Activated naive CD4-positive, alpha-beta T cell (primary cell): ENCODE measurements at places on chromosomes 4 and X.
A peak's percentile ranks its signal among the peaks of the same experiment; 100 is the strongest.

GRCh38 chr4:55122235-55122634 lies 3.2 kb downstream of the KDR start:
- DNase-seq: no peak

GRCh38 chrX:599837-600715 lies 30.5 kb upstream of the SHOX start:
- no peak for DNase-seq

- no peak for DNase-seq
Observed at GRCh38 chrX:20973038-20973437, 401.2 kb upstream of the CNKSR2 start.

GRCh38 chr4:2071912-2072867 lies 13.1 kb downstream of the NAT8L start:
- DNase-seq: no peak

DNA sequence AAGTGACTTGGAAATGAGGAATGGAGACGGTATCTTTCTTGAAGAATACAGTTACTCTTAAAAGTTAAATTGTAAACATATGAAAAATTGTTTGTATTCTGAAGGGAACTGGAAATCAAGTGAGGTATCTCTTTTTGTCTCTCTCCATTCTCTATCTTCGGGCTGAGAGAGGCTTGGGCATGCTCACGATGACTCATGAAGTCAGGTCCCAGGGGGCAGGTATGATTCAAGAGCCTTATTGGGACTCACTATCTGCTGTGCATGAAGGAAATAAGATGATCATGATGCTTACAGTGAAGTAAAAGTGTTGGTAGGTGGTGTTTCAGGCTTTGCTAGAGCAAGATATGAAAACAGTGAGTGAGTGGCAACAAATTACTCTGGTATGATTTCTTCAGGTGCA lies 200.4 kb upstream of the PITX2 start:
- DNase-seq: no peak

DNA sequence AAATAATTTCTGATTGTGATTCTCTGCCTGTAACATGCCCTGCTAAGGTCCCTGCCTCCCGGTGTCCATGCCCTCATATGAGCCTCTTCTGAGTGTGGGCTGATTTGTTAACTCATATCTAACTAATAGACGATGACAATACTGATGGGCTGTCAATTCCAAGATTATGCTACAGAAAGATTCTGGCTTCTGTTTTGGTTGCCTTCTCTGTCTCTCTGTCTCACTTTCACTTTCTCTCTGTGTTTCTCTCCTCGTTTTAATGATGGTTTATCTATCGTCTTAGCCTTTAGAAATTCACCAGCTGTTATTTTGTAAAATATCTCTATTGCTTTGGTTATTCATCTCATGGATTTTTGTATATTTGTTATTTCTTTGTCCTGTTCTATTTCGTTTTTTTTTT lies 312.5 kb upstream of the ANXA10 start:
- no peak for DNase-seq

GRCh38 chr4:15515106-15515505 lies 45.4 kb downstream of the CC2D2A start:
- no peak for DNase-seq

GRCh38 chr4:5366421-5366820 lies 315.1 kb downstream of the STK32B start:
- DNase-seq: no peak

- no peak for DNase-seq
Observed at GRCh38 chr4:168917138-168917779, 92.8 kb downstream of the CBR4 start.

DNA sequence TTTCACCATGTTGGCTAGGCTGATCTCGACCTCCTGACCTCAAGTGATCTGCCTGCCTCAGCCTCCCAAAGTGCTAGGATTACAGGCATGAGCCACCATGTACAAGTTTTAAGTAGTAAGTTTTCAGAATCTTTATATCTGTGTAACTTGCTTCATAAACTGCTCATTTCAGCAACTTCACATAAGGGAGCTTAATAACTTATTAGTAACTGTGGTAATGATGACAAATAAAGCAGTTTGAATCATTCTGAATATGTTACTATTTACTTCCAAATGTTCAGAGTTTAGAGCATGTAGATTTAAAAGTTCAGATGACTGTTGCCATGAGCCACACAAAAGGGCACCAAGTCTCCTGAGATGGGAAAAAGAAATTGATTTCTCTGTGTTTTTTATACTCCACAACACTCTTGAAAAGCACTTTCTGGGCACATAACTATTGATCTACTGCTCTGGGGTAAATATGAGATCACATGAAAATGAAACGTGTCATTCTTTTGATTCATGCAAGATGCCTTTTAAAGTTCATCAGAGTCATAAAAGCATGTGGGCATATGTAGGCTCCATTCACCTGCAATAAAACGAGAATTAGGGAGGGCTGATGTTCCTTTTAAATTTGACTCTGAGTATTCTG lies 14.1 kb upstream of the CA5B start:
- no peak for DNase-seq

GRCh38 chr4:159077702-159078495 lies 25.0 kb upstream of the RAPGEF2 start:
- no peak for DNase-seq

DNA sequence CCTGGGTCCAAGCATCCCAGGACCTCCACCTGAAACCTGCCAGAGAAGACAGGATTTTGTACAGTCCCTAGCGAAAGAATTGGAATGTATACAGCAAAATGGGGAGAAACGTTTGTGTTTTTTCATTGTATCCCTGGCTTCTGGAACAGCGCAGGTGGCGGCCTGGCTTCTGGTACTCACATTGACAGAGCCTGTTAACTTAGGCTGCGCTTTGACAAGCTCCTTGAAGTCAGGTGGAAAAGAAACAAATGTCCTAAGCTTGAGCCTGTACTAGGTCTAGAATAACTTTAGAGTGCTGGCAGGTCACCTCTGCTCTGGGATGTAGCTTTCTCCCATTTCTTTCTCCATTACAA lies 343.7 kb upstream of the KLF3 start:
- no peak for DNase-seq

- no peak for DNase-seq
Observed at GRCh38 chr4:16824278-16824806, 74.1 kb downstream of the LDB2 start.

DNA sequence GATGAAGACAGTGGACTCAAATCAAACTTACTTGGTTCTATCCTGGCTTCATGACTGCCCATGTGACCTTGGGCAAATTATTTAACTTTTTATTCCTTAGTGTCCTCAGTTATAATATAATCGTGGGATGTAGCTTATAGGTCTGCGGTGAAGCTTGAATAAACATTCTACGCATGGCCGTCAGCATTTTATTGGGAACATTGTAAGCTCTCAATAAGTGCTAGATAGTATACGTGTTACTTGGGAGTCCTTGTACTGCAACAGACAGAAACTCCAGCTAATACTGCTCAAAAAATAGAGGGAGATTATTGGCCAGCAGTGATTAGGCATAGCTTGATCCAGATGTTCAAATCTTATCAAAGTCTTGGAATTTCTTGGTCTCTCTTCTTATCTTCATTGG lies 104.8 kb downstream of the SYTL5 start:
- no peak for DNase-seq

- DNase-seq: no peak
Observed at GRCh38 chr4:2408401-2408958, 10.0 kb downstream of the ZFYVE28 start.

GRCh38 chr4:159240046-159240445 lies 137.2 kb downstream of the RAPGEF2 start:
- DNase-seq: no peak

GRCh38 chr4:83331956-83332355 lies 2.7 kb downstream of the HPSE start:
- DNase-seq: no peak

DNA sequence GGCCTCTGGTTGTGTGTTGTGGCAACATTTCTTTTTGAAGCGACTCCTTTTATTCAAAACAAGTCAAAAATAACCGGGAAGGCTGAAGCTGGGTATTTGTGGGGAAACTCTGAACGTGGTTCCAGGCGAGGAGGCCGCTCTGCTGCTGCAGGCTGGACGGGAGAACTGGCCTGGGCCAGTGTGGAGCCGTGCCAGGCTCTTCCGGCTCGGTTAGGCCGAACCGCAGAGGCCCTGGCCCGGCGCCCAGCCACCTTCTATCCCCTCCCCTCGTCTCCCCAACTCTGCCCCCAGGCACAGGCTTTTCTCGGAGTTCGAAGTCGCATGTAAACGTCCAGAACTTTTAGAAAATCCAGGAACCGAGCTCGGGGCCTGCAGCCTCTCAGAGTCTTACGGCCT lies 2.4 kb upstream of the BCOR start:
- no peak for DNase-seq

- DNase-seq: no peak
Observed at GRCh38 chr4:94135701-94136100, 72.0 kb upstream of the SMARCAD1 start.

DNA sequence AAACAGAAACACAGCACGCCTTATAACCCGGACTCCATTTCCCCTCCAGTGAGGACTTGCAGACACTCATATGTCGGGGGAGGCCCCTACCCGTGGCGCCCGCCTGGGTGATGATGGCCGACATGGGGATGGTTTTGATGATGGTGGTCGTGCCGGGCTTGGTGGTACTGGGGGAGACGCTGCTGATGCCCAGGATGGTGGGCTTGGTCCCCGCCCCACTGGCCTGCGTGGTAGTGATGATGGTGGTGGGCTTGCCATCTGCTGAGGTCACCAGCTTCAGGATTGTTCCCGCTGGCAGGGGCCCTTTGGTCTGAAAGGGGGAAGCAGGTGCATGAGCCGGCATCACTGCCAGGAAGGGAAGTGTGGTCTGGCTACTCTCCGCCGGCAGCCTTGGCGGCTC lies 12.8 kb upstream of the RENBP start:
- no peak for DNase-seq

- DNase-seq: no peak
Observed at GRCh38 chrX:2677764-2678163, 13.3 kb upstream of the CD99 start.

GRCh38 chrX:20595928-20596575 lies 329.3 kb upstream of the RPS6KA3 start:
- no peak for DNase-seq

DNA sequence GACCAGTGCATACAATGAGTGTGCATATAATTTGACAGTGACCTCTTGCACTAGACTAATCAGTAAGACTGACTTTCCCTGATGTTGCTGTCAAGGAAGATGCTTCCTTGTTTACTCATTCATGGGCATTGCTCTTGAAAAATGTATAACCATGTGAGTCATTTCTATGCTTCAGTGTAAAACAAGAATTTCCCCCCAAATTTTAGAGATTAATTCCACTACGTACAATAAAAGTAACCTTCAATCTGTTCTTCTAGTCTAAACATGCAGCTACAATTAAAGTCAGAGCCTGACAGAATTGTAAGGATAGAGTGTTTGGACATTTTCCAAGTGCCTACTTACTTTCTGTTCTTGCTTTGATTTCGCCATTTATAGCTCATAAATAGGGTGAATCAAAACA lies 935.7 kb downstream of the RAPGEF2 start:
- no peak for DNase-seq

DNA sequence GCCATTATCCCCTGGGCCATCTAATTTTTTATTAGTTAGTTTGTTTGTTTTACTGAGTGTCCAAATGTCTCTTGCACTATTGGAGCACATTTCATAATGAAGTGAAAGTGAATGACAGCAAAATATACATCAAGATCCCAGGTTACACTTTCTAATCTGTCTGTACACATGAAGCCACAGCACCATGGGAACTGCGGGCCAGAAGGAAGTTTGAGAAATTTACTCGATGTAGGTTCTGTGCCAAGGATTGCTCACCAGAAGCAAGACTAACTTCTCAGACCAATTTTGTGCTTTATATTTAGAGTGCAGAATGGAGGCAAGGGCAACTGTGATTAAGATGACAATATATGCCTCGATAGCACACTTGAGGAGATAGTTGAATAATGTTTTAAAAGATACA lies 258.0 kb downstream of the COL25A1 start:
- DNase-seq: no peak

DNA sequence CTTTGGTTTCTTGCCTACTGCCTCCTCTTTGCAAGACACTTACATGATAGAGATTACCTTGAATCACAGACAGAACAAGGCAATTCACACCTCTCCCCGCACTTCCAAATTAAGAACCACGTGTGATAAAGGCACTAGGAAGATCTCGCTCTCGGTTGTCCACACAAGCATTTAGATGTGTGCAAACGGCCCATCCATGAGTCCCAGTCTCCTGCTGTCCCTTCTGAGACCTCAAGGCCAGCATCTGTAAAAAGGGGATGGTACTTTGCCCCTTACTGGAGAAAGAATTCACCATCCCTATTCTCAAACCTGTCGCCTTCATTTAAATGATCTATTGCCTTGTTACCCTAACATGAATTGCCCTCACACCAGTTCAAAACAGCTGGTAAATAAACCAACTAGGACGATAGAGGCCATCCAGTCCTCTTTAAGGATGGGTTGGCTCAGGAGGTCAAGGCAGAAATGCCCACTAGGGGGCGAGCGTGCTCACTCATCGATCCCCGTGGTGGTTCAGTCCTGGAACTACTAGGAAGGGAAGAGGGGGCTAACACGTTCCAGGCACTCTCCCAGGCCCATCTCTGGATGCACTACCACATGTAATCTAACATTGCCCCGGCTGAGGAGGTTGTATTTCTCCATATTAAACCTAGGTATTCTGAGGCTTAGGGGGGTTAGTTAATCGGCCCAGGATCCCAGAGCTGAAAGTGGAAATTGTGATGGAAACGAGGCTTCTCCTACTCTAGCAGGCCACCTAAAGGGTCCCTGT lies 95.8 kb downstream of the DHX15 start:
- peak; percentile 22 for DNase-seq

DNA sequence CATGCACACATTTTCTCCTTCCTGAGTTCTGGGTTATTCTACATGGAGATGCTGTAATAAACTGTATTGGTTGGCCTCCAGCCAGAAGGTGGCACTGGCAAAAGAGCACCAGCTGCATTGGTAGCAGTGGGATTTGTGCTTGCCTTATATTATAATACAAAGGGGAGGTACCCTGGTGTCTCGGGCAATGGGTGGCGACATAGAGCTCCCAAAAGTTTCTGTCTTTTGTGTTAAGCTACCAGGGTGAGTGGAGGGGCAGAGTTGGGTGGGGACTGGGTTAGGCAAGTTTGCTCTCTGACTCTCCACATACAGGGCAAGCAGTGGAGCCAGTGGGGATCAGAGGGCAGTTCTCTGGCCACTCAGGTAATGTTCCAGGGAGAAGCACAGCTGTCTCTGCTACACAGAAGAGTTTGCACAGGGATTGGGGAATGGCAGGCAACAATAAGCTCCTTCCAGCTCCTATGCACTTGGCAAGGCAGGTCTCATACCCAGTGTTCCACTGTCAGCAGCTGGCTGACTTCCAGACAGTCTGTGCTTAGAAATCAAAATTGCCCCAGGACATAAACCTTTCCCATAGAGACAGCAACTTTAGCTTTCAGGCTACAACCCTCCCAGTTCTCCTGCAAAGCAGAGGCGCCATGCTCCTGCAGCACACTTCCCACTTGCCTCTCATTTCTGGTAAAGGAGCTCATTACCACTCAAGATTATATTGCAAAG lies 463.9 kb upstream of the PCDH7 start:
- no peak for DNase-seq

- DNase-seq: no peak
Observed at GRCh38 chr4:60989141-60989540, 211.0 kb upstream of the ADGRL3 start.

- DNase-seq: no peak
Observed at GRCh38 chr4:154973244-154974035, 192.4 kb downstream of the RBM46 start.
